ENCODE measurements at places on chromosomes 6 and 20.
A peak's percentile ranks its signal among the peaks of the same experiment; 100 is the strongest.

DNA sequence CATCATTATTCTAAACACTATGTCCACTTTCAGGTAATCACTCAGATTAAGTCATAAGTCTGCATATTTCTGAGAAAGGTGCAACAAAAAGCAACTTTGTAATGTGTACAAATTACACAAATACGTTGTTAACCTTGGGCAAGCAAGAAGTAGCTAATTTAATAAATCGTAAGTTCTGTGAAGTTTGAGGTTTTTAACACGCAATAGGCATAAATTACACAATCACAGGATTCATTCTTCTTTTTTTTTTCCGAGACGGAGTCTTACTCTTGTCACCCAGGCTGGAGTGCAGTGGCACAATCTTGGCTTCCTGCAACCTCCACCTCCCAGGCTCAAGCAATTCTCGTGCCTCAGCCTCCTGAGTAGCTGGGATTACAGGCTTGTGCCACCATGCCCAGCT, 57.2 kb upstream of the F13A1 start:
- no peak for DNase-seq

GRCh38 chr6:68834551-68834950, 199.5 kb downstream of the ADGRB3 start:
- no peak for DNase-seq

DNA sequence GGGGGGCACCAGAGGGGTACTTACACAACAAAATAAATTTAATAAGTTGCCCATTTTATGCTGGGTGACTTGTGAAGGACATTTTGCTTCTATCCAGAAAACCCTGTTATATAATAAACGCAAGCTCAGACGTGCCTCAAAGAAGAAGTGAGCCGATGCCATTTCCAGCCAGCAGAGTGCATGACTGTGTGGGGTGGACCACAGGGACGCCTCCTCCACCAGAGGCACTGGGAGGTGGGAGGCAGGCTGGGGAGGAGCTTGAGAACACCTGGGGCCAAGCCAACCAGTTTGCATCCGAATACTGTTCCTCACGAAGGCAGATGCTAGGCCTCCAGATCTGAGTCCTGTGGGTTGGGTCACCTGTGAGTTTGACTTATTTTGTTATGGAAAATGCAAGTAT, 363.8 kb downstream of the RNGTT start:
- DNase-seq = no peak

GRCh38 chr6:108254433-108255410, 6.1 kb downstream of the SNX3 start:
- DNase-seq = no peak

GRCh38 chr20:38748861-38749149, 545 bp downstream of the ACTR5 start:
- DNase-seq = peak; percentile 25

- peak; percentile 6 for DNase-seq
These were observed 108.2 kb upstream of the GMDS start for GRCh38 chr6:2353412-2354137.

DNA sequence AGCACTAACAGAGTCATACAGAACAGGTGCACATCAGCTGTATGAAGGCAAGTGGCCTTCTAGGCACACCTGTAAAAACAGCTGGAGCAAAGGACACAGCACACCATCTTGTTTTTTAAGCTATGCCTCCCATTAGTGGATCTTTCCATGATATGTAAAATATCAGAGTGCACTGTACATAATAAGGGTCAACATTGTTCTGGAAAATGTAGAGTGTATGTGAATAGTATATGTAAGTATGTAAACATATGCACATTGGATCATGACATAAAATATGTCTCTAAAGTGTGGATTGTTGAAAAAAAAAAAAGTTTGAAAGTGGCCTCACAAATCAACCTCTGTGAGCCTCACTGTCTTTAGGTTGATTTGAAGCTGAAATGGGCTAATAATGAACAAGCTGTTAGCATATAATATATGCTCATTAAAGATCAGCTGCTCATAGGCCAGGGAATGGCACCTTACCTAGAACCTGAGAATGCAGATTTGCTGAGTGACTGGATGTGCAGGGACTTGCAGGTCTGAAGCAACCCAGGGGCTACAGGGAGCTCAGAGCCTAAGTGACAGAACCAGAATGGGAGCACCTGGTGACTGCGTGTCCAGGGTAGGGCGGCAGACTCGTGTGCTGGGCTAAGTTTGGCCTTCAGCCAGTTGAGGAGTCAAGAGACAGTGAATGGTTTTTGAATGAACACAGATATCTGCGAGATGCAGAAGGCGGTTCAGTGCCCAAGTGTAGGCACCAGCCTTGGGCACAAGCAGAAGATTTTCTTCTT, 198.6 kb downstream of the TMEM242 start:
- no peak for DNase-seq

- DNase-seq = no peak
These were observed 53.0 kb downstream of the TNFAIP3 start for GRCh38 chr6:137919837-137920730.

- peak; percentile 7 for DNase-seq
These were observed 36.1 kb downstream of the GMDS start for GRCh38 chr6:2209226-2209809.

DNA sequence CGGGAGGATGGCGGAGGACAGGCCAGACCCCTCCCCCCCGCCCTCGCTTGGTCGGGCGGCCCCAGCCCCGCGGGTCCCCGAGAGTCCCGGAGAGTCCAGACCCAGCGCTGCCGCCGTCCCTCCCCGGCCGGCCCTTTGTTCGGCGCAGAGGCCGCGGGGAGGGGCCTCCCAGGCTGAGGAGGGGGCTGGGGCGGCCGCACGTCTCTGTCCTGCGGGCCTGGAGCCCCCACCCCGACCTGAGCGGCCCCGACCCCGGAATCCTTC, 806 bp downstream of the KCNQ2 start:
- DNase-seq = no peak

- DNase-seq = no peak
These were observed 17.1 kb downstream of the IRF4 start for GRCh38 chr6:408599-409102.

GRCh38 chr6:50861692-50862091, 43.0 kb downstream of the TFAP2B start:
- DNase-seq = no peak

GRCh38 chr6:90045535-90045934, 151.3 kb downstream of the GJA10 start:
- DNase-seq = no peak

DNA sequence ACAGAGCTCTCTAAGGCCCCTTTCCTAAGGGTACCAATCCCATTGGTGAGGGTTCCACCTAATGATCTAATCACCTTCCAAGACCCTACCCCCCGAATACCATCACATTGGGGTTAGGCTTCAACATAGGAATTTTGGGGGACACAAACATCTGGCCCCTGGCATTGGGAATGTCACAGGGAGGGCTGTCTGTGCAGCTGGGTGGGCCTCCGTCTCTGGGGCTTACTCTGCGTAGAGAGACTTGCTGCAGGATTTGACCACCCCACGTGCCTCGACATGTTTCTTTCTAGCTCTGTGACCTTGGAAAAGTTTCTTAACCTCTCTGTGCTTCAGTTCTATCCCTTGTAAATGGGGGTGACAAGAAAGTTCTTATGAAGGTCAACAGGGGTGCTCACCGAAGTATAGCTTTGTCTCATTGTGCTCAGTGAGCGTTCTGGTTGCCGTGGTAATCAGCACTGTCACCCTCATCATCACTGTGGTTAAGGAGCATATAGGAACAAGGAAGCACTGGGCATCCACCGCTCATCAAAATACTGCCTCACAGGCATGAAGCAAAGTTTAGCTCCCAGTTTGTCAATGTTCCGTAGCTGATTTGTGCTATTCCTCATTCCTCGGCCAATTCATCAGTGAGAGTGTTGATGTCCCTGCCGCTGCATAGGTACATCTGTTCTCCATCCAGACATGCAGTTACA, 152.8 kb downstream of the SYCP2 start:
- DNase-seq = no peak

DNA sequence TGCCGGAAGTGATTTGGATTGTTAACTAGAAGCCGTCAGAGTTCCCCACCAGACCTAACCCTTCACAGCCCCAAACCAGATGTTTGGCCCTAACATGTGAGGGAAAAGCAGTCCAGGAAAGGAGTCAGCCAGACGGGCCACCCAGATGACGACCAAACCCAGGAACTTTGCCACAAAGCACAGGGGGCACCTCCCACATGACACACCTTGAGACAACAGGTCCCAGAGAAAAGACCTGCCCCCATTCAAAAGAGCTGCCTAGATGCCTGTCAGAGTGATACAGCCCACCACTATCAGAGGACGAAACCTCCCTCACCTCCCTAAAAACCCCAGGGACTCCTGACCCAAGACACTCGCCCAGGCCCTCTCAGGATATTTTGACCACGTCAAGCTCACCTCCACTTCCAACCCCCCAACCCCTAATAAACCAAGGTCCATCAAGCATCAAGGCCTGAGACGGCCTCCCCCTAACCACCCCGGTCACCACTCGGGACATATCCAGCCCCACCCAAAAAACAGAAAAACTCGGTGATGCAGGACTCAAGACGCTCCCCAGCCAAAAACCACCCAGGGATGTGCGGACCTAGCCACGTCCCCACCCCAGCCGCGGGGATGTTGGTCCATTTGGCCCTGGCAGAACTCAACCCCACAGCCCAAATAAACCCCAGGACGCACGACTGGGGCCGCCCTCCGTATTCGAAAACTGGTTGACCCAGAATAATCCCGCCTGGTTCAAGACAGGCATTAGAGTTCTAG, 662 bp downstream of the ZNF343 start:
- no peak for DNase-seq

GRCh38 chr20:49415005-49415667, 67.3 kb downstream of the KCNB1 start:
- no peak for DNase-seq

GRCh38 chr6:157238346-157238745, 85.0 kb downstream of the TMEM242 start:
- DNase-seq = no peak

DNA sequence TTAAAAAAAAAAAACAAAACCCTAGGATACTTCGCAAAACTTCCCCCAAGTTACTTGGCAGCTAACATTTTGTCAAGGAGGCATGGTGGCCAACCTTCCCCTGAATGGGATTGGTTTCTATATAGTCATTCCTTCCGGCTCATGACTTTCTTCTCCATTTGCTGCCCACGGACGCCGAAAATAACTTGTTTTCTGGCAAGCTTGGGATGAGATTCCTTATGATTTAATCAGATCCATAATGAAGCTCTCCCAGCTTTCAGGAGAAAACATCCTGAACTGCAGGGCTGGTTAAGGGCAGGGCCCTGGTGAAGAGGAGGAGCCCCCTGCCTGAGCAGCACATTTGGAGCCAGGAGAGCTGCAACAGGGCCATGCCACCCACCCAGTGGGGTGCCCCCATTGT, 49.9 kb downstream of the PPP1R16B start:
- no peak for DNase-seq

DNA sequence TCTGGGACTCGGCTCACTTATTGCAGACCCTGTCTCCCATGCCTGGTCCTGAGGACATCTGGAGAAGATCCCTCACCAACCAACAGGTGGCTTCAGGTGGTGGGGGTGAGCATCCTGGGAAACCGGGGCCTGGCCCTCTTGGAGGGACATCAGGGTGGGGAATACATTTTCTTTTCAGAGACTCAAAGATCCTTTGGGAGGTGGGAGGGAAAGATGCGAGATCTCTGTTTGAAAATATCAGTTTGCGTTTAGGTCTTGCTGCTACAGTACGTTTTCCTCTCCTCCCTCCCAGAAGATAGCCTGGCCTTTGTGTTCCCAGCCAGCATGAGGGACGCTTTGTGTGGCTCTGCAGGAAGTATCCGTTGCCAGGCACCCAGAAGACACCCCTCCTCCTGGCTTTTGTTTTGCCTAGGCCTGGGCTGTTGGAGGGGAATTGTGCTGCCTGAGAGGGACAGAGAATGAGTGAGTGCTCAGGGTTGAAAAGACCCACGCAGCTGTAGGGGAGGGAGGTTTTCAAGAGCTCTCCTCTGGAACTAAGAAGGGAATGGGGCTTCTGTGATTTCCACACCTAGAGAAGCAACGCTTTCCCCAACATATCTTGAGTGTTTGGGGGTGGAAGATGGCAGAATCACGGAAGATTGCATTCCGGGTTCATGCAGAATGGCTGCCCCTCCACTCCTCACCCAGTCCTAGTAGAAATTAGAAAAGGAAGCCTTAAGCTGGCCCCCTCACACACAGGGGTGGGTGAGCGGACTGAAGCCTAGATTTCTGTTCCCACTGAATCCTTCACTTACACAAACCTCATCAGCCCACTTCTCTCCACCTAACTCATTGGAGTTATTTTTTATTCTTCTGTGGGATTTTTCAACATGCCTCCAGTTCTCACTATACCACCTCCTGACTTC, 22.0 kb upstream of the SLC2A12 start:
- peak; percentile 95 for DNase-seq

DNA sequence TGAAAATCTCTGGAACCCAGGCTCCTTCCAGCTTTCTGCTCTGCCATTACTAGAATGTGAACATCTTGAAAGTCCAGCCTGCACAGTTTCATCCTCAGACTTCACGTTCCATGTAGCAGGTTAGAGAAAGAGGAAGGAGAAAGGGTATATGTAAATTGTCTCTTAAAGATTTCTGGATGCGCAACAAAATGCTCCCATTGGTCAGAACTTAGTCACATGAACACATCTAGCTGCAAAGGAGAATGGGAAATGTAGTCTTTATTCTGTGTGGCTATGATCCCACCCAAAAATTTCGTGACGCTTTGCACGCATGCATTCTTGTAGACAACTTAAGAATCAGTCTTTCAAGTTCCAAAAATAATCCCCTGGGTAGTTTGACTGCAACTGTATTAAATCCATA, 46.4 kb upstream of the CHD6 start:
- no peak for DNase-seq

DNA sequence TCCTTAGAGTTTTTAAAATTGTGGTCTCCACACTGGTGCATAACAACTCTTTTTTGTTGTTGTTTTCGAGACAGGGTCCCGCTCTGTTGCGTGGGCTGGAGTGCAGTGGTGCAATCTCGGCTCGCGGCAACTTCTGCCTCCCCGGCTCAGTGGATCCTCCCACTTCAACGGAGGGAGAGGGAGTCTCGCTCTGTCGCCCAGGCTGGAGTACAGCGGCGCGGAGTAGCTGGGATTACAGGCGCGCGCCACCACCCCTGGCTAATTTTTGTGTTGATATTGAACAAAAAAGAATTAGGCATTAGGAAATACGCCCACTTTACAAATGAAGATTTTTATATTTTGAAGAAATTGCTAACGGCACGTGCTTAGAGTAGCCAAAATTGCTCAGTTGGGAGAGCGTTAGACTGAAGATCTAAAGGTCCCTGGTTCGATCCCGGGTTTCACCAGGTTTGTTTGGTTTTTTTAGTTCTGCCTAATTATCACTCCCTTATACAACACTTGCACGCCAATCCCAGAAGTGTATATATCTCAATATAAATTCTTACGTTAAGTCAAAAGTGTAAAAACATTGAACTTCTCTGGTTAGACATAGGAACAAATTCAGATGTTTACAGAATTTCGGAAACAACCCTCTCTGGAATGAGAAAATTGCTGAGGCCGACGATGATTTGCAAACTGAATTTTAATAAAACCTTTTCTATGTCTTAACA, 159.6 kb downstream of the TRIM27 start:
- DNase-seq = no peak

DNA sequence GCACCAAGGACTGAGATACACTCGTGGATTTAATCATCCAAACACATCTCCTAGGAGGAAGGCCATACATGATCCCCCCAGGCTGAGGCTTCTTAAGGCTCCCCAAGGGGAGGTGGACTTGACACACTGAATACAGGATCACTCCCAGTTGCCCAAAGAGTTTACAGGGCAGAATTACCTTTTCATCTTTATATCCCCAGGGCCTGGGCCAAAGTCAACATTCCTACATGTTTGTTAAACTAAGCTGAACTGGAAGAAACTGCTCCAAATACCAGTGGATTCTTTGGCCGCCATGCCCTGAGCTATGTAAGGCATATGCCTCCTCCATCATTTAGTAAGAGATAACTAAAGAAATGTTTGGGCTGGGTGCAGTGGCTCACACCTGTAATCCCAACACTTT, 22.2 kb upstream of the SERPINB1 start:
- DNase-seq = no peak

- DNase-seq = no peak
These were observed 349.1 kb upstream of the GJE1 start for GRCh38 chr6:141783585-141783984.

Measured in NCI-H1092 treated with DMSO at 0.1 percent for 48 hours (cell line).